ENCODE measurements at places on chromosomes 11 and 22. TPM values are rescaled to one million over a fixed set of nuclear protein-coding genes. Genes with fewer than 3 reads are reported as not detected.

Gene OR2AG1
- not detected for total RNA-seq

GRCh38 chr11:83115551-83115950 is 41.4 kb upstream of the PCF11 start:
- no peak for DNase-seq
- H3K27me3 ChIP-seq = no peaks in the 10 kb centered on the region
- H3K36me3 ChIP-seq = no peaks in the 10 kb centered on the region
- no peak overlapping the region for H3K27ac ChIP-seq
- H3K4me3 ChIP-seq = no peak overlapping the region
- H3K4me1 ChIP-seq = peaks cover 14% of the 10 kb centered on the region

Gene UPK3A
- total RNA-seq = not detected

GRCh38 chr11:120391854-120392253 is 55.6 kb downstream of the ARHGEF12 start:
- no peaks in the 10 kb centered on the region for H3K27me3 ChIP-seq
- DNase-seq = no peak
- peaks cover 6% of the 10 kb centered on the region for H3K36me3 ChIP-seq
- peaks cover 49% of the 10 kb centered on the region for H3K4me1 ChIP-seq

DNA sequence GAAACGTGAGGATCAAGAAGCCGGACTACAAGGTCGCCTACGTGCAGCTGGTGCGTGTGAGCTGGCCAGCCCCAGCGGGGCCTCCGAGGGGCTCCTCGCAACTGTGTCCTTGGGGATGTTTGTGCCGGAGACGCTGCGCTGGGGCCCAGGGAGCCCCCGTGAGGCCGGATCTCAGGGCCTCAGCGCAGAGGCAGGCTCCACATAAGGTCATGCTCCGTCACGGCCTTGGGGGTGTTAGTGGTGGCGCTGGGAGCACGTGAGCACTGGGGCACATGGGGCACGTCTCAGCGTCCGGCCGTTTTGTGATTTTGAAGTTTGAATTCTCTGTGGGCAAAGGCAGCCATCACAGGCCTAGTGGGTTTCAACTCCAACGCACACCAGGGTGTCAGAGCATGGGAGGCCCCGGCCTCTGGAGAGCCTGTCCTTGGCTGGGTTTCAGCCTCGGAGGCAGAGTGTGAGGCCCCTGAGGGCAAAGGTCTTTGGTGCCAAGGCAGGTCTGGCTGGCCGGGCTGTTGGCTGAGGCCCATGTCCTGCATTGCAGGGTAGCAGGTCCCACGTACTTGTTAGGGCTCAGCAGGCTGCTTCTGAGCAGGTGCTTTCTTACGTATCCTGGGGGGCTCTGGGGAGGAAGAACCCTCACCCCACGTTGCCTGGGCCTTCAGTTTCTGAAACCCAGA is 5.8 kb downstream of the MRPL23 start:
- H3K36me3 ChIP-seq = no peaks in the 10 kb centered on the region
- no peak for DNase-seq
- H3K4me1 ChIP-seq = no peaks in the 10 kb centered on the region

GRCh38 chr11:93613231-93613831 is 48.2 kb upstream of the CEP295 start:
- H3K4me3 ChIP-seq = no peak overlapping the region
- no peak for DNase-seq

DNA sequence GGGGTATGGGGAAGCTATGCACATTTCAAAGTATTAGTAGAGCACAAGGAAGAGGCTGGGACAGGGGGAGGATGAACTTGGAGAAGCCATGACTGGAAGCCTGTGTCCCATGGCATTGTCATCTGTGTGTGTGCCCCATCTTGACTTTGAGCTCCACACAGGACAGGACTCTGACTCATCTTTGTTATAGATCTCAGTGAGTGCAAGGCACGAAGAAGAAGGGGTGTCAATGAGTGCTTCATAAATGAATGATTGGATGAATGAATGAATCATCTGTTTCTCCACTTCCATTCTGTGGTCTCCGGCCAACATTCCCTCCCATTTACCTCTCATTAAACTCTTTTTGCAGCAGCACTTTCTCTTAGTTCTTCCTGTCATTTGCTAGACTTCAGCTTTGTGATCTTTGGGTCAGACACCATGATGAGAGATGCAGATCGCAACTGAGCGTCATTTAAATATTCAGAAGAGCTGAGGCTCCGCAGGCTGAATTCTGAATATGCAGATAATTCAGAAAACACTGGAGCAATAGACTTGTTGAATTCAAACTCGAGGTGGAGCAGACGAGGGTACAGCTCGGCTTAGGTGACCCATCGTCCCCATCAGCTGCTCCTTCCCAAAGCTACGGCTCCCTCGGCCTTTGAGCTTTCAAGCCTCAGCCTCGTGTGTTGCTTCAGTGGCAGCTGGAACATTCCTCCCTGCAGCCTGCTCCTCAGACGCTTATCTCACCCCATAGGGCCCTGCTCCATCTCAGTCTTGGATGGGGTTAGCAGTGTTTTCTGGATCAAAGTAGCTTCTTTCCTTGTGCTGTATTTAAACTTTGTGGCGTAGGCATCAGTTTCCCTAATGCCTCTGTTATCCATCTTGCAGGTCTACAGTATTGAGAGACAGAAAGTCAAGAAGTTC is 30.8 kb downstream of the APOL3 start:
- no peaks in the 10 kb centered on the region for H3K4me1 ChIP-seq
- DNase-seq = no peak
- peaks cover 64% of the 10 kb centered on the region for H3K27me3 ChIP-seq
- no peaks in the 10 kb centered on the region for H3K36me3 ChIP-seq
- H3K27ac ChIP-seq = no peak overlapping the region
- H3K4me3 ChIP-seq = no peak overlapping the region

DNA sequence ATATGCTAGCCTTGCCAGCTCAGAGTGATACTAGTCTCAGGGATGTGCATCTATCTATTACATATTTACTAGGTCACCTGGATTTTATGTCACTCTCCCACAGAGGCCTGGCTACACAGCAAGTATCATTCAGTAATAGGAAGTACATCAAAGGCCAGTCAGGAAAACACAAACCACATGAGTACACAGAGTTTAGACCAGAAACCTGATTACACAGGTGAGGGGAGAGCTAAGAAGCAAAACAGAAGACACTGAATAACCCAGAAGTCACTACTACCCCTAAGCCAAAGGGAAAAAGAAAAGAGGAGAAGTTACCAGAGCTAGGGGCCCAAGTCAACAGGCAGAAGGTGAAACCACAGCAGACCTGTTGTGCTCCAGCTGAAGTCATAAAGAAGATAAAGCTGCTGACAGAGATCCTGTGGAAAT is 13.3 kb downstream of the LPXN start:
- H3K27ac ChIP-seq = no peak overlapping the region
- DNase-seq = no peak
- no peak overlapping the region for H3K4me3 ChIP-seq
- H3K27me3 ChIP-seq = no peaks in the 10 kb centered on the region

Gene CCDC87
- total RNA-seq = 0.39 TPM

Gene ISX
- not detected for total RNA-seq
